ENCODE measurements at places on chromosomes 5 and 9. TPM values are rescaled to one million over a fixed set of nuclear protein-coding genes. Genes with fewer than 3 reads are reported as not detected.

- H3K36me3 ChIP-seq, result no peaks in the 10 kb centered on the region
- H3K4me1 ChIP-seq, result peaks cover 41% of the 10 kb centered on the region
- H3K4me3 ChIP-seq, result no peak overlapping the region
- no peaks in the 10 kb centered on the region for H3K27me3 ChIP-seq
- no peak for DNase-seq
Measured at GRCh38 chr9:16637911-16638310, 232.6 kb downstream of the BNC2 start.

The HACD4 gene
- 14.7 TPM for total RNA-seq

The GRXCR2 gene
- not detected for total RNA-seq

DNA sequence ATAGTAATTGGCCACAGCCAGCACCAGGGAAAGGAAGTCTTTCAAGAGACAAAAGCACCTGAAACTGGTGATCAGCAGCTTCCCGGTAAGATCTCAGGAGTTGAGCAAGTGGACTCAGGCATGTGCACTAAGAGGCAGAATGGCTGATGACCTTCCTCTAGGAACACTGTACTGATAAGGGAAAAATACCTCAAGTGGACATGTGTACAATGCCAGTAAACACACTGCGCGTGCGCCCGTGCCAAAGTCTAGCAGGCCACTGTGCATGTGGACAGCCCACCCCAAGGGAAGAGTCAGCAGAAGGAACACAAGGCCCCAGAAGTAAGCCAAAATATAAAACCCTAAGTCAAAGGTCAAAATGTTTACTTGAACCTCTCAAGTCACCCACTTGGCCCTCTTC is 423.0 kb downstream of the TUSC1 start:
- no peak for DNase-seq
- H3K4me1 ChIP-seq, result no peaks in the 10 kb centered on the region
- no peaks in the 10 kb centered on the region for H3K36me3 ChIP-seq
- no peak overlapping the region for H3K4me3 ChIP-seq

DNA sequence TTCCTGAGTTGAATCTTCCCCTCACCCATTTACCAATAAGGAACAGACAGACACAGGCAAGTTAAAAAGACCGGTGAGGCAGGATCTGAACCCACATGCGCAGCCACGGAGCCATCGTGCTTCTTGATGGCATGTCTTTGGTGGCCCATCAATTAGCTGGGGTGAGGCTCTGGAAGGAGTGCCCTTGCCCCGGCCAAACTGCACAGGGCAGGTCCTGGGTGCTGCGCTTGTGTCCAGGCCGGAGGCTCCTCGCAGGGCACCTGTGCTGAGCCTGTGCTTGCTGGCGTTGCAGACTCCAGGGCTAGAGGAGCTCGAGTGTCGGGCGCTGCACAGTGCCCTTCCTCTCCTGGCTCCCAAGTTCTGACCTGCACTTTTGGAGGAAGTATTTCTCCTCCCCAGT is 66.4 kb downstream of the PSMB7 start:
- no peaks in the 10 kb centered on the region for H3K4me1 ChIP-seq
- H3K27me3 ChIP-seq, result no peaks in the 10 kb centered on the region
- peak; percentile 49 for DNase-seq
- no peak overlapping the region for H3K27ac ChIP-seq

- no peak for DNase-seq
- H3K27ac ChIP-seq, result no peak overlapping the region
- H3K36me3 ChIP-seq, result no peaks in the 10 kb centered on the region
Measured at GRCh38 chr5:4019009-4019769, 423.6 kb downstream of the IRX1 start.

The CD274 gene
- total RNA-seq, result 1.4 TPM

- H3K27ac ChIP-seq, result no peak overlapping the region
- no peak overlapping the region for H3K4me3 ChIP-seq
- H3K27me3 ChIP-seq, result no peaks in the 10 kb centered on the region
- DNase-seq, result no peak
Measured at GRCh38 chr9:33254211-33254610, 10.3 kb downstream of the BAG1 start.

- no peak overlapping the region for H3K27ac ChIP-seq
- no peak for DNase-seq
- H3K27me3 ChIP-seq, result no peaks in the 10 kb centered on the region
Measured at GRCh38 chr5:73528248-73528647, 30.0 kb downstream of the BTF3 start.

GRCh38 chr9:112334432-112334841 is 1.0 kb upstream of the PTBP3 start:
- peak overlapping the region; percentile 39 for H3K4me3 ChIP-seq
- H3K4me1 ChIP-seq, result peaks cover 13% of the 10 kb centered on the region
- peak overlapping the region; percentile 97 for H3K27ac ChIP-seq
- no peaks in the 10 kb centered on the region for H3K36me3 ChIP-seq

The ARID3C gene
- total RNA-seq, result not detected

The CTXN3 gene
- not detected for total RNA-seq

- no peaks in the 10 kb centered on the region for H3K27me3 ChIP-seq
- DNase-seq, result no peak
- H3K36me3 ChIP-seq, result no peaks in the 10 kb centered on the region
- peak overlapping the region; percentile 16 for H3K4me3 ChIP-seq
- H3K27ac ChIP-seq, result peak overlapping the region; percentile 97
Measured at GRCh38 chr9:131406563-131407436, 12.9 kb downstream of the PRRC2B start.

DNA sequence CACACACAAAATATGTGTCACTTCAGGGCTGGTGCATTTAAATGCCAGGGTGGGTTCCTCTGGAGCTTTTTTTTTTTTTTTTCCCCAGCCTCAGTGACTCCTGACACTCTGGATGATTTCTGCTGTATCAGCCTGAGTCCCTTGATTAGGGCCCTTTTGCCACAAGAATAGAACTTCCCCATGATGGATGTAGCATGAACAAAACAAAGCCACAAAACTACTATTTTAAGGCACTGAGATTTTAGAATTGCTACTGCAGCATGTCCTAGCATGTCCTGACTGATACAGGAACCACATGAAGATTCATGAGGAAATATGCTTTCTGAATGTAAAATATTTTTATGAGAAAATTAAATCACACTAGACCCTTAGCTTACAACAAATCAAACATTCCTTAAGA is 13.9 kb upstream of the ADGRD2 start:
- no peaks in the 10 kb centered on the region for H3K4me1 ChIP-seq
- H3K4me3 ChIP-seq, result no peak overlapping the region
- no peak for DNase-seq
- peaks cover 3% of the 10 kb centered on the region for H3K27me3 ChIP-seq

- H3K4me3 ChIP-seq, result no peak overlapping the region
- no peaks in the 10 kb centered on the region for H3K36me3 ChIP-seq
- peak overlapping the region; percentile 48 for H3K27ac ChIP-seq
- H3K4me1 ChIP-seq, result peaks cover 76% of the 10 kb centered on the region
Measured at GRCh38 chr5:122149321-122150090, 20.2 kb downstream of the ZNF474 start.

DNA sequence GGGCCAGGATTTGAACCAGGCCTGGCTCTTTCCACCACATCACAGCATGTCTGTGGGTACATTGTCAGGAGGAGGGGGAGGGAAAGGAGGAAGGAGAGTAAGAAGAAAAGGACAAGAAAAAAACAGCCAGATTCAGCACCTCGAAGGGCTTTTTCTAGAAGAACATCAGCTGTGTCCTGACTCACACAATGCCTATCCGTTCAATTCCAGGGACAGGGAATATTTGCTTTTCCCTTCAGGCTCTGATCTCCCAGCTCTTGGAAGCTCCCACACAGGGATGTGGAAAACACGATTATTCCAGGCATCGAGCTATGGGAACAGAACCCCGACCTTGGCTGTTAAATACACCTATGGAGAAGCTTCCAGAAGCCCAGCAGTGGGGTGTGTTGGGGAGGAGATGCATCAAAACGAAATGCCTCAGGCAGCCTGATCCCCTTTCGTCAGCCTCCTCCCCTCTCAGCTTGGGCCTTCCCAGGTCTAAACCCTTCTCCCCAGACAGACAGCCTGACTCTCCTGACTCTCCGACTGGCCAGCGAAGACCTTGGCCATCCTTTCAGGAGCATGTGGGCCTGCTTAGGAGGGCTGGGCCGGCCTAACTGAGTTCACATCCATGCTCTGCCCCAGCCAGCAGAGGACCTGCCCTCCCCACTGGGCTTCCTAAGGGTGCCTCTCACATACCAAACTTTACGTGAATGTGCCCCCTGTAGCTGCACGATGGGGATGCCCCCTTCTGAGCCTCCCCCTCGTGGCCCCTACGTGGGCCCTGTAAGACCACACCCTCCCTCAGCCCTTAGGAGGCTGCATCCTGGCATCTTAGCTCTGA is 54.4 kb downstream of the NEURL1B start:
- no peaks in the 10 kb centered on the region for H3K27me3 ChIP-seq
- peak overlapping the region; percentile 82 for H3K27ac ChIP-seq
- no peaks in the 10 kb centered on the region for H3K36me3 ChIP-seq
- peaks cover 57% of the 10 kb centered on the region for H3K4me1 ChIP-seq
- DNase-seq, result peak; percentile 70

The HMCN2 gene
- 106 TPM for total RNA-seq

The PCDHGA1 gene
- 1.2 TPM for total RNA-seq

DNA sequence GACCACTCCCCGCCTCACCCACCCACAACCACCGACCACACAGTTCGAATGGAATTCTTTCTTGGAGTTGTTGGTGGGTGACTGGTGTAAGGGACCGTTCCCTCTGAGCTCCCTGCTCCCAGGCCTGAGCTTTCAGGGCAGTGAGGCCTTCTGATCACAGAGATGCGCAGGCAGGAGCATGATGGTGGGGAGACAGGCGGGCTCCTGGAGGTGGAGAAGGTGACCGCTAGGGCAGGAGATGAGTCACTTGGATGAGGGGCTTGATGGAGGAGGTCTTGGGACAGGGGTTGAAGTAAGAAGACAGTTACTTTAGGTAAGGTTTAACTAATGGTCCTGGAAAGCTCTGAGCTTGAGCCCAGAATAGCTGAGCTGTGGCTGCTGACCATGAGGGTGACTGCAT is 88.5 kb downstream of the HSPA4 start:
- no peak for DNase-seq
- no peak overlapping the region for H3K4me3 ChIP-seq
- no peaks in the 10 kb centered on the region for H3K36me3 ChIP-seq

The PTGDS gene
- 11.8 TPM for total RNA-seq

- peaks cover 77% of the 10 kb centered on the region for H3K27me3 ChIP-seq
- H3K27ac ChIP-seq, result no peak overlapping the region
- H3K4me1 ChIP-seq, result peaks cover 22% of the 10 kb centered on the region
- H3K36me3 ChIP-seq, result no peaks in the 10 kb centered on the region
- peak overlapping the region; percentile 45 for H3K4me3 ChIP-seq
Measured at GRCh38 chr5:133611357-133612248, 738 bp downstream of the FSTL4 start.

DNA sequence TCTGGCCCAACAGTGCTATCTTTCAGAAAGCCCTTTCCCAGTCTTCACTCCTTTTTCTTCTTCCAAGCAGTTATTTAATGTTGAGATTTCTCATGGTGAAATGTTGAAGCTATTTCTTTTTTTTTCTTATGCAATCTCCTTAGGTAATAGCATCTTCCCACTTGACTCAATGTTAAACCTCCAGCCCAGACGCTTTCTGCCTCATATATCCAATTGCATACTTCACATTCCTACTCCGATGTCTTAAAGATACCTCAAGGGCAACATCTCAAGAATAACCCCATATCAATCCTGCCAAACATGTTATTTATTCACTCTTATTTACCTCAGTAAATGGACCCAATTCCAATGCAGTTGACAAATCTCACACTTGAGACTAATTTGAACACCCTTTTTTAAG is 187.3 kb downstream of the CDH12 start:
- H3K36me3 ChIP-seq, result no peaks in the 10 kb centered on the region
- DNase-seq, result no peak
- H3K27ac ChIP-seq, result no peak overlapping the region
- no peak overlapping the region for H3K4me3 ChIP-seq

- no peak overlapping the region for H3K4me3 ChIP-seq
- no peak for DNase-seq
- H3K27me3 ChIP-seq, result no peaks in the 10 kb centered on the region
- H3K27ac ChIP-seq, result no peak overlapping the region
- H3K4me1 ChIP-seq, result no peaks in the 10 kb centered on the region
Measured at GRCh38 chr5:80644900-80645299, 9.6 kb upstream of the MSH3 start.

DNA sequence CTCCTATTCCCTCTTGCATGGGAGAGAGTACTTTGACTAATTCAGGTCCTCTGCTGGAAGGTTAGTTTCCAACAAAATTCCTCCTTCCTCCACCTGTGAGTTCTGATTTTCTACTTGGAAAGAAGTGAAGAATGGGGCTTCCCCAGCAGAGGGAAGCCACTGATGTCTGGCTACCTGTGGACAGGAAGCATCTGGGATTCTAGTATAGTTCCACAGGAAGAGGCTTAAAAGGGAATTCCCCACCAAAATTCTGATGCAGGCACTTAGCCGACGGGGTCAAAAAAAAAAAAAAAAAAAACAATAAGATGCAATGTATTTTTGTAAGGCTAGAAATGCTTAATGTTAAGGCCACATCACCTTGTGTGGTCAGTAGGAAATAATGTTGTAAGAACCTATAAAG is 33.4 kb downstream of the PCDHGC5 start:
- DNase-seq, result no peak
- no peak overlapping the region for H3K4me3 ChIP-seq
- no peaks in the 10 kb centered on the region for H3K36me3 ChIP-seq
- no peaks in the 10 kb centered on the region for H3K4me1 ChIP-seq
- H3K27ac ChIP-seq, result peak overlapping the region; percentile 66

GRCh38 chr9:125262294-125262991 is 817 bp downstream of the GAPVD1 start:
- H3K27ac ChIP-seq, result peak overlapping the region; percentile 81
- H3K27me3 ChIP-seq, result no peaks in the 10 kb centered on the region
- peaks cover 18% of the 10 kb centered on the region for H3K4me1 ChIP-seq
- no peak for DNase-seq
- H3K4me3 ChIP-seq, result peak overlapping the region; percentile 84

- no peaks in the 10 kb centered on the region for H3K4me1 ChIP-seq
- no peak for DNase-seq
- no peaks in the 10 kb centered on the region for H3K27me3 ChIP-seq
- H3K36me3 ChIP-seq, result no peaks in the 10 kb centered on the region
- no peak overlapping the region for H3K4me3 ChIP-seq
- no peak overlapping the region for H3K27ac ChIP-seq
Measured at GRCh38 chr9:119758241-119758640, 389.0 kb upstream of the BRINP1 start.

DNA sequence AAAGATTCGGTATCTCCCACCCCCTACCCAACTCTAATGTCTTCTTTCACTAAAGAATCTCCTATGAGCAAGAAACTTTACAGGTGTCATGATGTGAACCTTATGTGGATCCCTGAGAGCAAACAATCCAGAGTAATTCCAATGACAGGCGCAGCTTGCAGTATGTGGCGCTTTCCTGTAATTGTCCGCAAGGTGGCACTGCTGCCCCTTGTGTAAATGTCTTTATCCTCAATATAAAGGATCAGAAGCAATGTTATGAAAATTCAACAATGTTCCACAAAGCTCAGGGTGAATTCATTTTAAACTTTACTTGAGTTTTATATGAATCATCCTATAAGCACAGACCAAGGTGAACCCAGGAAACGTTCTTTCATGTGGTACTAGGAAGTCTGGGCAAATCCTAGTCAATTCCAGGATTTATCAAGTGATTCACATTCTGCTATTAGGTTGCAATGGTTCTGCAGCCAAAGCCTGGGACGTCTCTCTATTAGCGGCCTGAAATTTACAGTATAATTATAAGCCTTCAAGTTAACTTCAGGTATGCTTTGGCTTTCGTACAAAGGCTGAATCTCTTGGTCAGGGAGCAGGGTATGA is 113.7 kb downstream of the TRPM6 start:
- no peak overlapping the region for H3K4me3 ChIP-seq
- H3K27ac ChIP-seq, result no peak overlapping the region
- no peaks in the 10 kb centered on the region for H3K27me3 ChIP-seq
- DNase-seq, result peak; percentile 86
- H3K36me3 ChIP-seq, result no peaks in the 10 kb centered on the region

- no peaks in the 10 kb centered on the region for H3K36me3 ChIP-seq
- H3K4me1 ChIP-seq, result no peaks in the 10 kb centered on the region
- peak overlapping the region; percentile 74 for H3K27ac ChIP-seq
- H3K27me3 ChIP-seq, result no peaks in the 10 kb centered on the region
- no peak overlapping the region for H3K4me3 ChIP-seq
Measured at GRCh38 chr9:36471359-36471758, 71.3 kb upstream of the RNF38 start.
